Dermis blood vessel endothelial cell (primary cell): ENCODE measurements at places on chromosomes 13 and 19.

DNA sequence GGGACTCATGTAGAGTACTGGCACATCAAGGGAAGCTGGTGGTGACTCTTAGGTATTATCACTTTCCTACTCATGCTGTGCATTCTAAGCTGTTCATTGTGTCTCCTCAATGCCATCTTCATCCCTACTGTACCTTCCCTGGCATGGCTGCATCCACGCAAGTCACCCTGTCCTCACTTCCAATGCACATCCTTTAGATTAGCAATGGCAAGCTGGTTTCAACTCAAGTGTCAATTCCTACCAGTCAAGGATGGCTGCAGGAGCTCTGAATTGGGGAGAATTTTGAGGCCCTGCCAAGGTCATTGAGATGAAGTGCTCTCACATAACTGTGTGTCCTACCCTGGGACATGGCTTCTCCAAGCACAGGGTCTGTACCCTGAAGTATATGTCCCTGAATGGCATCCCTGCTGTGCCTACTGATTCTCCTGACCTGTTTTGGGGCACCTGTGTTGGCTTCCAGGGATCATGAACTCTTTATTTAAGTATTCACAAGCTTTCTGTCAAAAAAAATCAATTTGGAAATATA is 24.6 kb downstream of the COL4A1 start:
- DNase-seq = no peak

DNA sequence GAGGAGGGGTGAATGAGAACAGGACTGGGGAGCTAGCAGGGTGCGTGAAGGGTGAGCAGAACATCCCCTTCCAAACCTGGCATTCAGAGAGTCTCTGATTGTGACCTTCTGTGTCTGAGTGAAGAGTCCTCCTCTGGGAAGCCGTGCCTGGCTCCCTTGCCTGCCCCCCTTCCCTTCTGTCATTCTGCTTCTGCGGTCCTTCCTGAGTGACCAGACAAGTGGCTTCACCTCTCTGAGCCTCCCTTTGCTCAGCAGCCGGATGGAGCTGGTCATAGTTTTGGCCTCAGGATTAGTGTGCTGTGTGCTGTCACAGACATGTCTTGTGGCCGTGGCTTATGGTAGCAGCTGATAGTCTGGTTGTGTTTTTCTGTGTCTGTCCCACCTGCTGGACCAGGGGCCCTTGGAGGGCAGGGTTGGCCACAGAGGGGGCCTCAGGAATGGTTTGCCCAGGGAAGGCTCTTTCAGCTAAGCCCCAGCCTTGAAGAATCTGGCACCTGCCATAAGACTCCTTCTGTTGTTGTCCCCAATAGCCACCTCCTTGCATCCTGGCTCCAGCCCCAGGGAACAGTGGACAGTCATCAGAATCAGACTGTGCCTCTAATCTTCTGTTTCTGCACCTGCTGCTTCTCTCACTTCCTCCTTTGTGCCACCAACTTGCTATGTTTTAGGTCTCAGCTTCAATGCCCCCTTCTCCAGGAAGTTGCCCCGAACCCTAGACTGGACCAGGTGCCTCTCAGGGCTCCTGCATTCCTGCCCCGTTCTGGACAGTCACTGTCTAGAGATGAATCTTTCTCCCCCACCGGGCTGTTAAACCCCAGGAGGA is 5.9 kb downstream of the CLPTM1 start:
- no peak for DNase-seq

DNA sequence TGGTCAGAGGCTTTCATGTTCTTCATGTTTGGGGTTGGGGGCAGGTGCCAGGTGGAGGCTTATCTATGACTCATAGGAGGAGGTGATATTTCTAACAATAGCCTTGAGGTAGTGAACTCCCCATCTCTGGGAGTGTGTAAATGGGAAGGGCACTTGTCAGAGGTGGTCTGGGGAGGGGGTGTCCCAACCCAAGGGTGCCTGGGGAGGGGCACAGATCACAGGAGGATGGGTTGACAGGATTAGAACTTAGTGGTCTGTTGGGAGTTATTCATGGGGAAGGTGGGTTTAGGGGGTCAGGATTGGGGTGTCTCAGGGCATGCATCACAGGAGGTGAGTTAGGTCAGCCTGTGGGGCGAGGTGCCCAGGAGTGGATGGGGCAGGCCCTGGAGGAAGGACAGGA is 1.6 kb downstream of the ACTL9 start:
- no peak for DNase-seq

- no peak for DNase-seq
These were observed 17.9 kb upstream of the NEK3 start for GRCh38 chr13:52177276-52177675.

- peak; percentile 48 for DNase-seq
These were observed 3.1 kb downstream of the EFNB2 start for GRCh38 chr13:106532111-106532929.

DNA sequence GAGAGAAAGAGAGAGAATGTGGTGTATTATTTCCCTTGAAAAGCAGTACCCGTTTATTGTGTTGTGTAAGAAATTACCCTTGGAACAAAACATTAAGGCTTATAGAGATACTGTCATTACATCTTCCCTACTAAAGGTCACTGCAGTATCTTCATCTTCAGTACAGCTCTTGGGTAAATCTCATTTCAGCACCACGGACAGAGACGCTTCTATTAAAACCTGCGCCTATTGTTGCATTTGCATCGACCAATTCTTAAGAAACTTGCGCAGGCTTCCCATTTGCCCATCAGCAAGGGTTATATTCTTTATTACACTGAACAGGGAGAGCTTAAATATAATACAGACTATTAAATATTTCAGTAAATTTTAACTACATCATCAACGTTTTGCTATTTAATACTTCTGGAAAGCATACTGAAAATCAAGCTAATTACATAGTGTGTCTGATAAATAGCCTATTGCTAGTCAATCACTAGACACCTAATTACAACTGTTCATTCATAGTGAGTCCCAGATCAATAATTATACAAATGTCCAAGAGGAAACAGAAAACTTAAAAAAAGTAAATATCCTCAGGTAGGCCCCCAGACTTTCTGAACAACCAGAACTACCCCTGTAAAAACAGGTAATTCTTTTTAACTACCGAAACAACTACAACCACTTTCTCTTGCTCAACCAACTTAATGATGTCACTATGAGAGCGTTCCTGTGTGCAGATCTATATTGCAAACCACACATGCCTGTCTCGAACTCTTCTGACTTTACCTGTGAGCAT is 350.6 kb downstream of the LIG4 start:
- peak; percentile 87 for DNase-seq

- no peak for DNase-seq
These were observed 1344.6 kb downstream of the OLFM4 start for GRCh38 chr13:54373211-54373610.

GRCh38 chr13:109180905-109181425 is 551.6 kb downstream of the MYO16 start:
- no peak for DNase-seq

DNA sequence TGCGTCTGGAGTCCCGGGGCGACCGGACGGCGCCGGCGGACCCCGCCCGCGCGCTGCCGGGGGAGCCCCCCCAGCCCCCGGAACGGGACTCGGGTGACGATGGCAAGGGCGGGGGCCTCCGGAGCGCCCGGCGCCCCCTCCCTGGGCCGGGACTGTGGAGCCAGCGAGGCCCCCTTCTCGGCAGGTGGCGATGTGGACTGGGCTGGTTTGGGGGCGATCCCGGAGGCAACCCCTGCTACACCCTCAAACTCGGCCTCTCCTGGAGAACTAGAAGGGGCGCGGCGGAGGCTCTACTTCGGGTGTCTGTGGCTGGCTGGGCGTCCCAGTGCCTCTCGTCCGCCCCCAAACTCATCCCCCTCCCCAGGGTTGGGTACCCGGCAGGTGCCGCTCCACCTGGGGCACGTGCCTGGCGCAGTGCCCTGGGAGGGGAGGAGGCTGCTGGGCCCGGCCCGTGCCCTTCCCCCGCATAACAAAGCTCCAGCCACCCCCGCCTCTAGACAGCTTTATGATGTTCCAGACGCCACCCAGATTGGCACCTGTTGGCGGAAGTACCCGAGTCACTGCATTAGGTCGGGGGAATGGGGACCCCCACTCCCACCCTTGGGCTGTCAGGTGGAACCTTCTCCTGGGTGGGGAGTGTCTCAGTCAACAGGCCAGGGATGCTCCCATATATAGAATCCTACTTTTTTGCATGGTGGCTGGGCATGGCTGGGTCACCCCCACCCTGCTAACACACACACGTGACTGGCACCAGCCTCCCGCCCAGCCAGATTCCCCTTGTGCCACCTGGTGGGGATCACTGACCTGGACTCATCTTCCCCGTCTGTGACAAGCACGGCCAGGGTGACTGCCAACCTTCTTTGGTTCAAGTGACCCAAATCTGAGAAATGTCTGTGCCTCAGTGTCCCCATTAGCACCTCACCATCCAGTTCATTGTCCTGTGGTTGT is 722 bp downstream of the PKN1 start:
- peak; percentile 27 for DNase-seq

DNA sequence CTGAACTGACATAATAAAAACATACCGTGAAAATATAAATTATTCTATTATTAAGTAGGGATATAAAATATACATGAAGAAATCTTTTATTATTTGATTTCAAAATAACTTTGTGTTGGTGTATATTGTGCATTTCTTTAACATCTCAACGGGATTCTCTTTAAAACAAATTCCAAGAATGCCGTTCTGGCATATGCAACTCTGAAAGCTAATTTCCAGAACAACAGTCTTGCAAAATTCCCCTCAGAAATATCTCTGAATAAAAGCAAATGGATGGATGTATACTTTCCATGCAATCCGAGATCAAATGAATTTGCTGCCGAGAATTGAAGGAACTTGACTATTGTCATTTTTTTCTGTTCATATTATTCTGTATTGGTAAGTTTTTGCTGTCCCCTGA is 1579.8 kb downstream of the PCDH9 start:
- DNase-seq = no peak

- DNase-seq = no peak
These were observed 35.4 kb downstream of the ARHGAP35 start for GRCh38 chr19:46896076-46896794.

DNA sequence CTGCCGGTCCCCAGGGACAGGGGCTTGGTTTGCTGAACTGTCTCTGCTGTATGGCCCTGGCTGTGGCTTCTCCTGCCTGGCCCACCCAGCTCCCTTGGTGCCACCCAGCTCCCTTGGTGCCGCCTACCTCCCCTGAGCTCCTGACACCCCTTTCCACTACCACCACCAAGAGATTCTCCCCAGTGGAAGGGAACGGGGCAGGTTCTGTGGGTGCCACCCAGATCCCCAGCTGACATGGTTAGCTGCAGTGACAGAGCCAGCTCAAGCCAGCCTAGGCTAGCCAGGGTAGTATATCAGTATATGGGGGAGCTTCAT is 28.5 kb upstream of the POP4 start:
- DNase-seq = no peak

DNA sequence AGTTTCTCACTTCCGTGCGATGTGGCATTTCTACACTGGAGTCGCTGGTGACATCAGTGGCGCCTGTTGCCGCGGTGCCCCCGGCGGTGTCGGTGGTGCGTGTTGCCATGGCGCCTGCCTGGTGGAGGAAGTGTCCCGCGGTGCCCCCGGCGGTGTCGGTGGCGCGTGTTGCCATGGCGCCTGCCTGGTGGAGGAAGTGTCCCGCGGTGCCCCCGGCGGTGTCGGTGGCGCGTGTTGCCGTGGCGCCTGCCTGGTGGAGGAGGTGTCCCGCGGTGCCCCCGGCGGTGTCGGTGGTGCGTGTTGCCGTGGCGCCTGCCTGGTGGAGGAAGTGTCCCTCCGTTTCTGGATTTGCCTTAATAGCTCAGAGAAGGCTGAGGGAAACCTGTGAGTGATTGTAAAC is 127.6 kb downstream of the KDM4B start:
- no peak for DNase-seq

- DNase-seq = no peak
These were observed 179.1 kb downstream of the RBM26 start for GRCh38 chr13:79226938-79227337.

DNA sequence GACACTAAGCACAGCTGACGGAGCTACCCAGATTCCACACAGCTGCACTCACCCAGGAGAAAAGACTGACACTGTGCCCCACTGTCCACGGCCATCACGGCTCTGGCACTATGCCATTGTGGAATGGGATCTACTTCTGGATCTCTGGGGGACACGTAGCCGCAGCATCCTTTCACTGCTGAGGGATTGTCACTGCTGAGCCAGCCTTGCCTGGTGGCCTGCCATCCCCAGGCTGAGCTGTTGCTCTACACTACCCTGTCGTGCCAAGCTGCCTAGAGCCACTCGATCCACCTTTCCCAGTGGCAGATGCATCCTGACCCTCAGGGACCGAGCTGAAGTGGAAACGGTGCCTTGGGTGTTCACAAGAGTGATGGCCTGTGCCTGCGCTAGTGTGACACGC is 5.0 kb upstream of the LILRB5 start:
- DNase-seq = no peak

DNA sequence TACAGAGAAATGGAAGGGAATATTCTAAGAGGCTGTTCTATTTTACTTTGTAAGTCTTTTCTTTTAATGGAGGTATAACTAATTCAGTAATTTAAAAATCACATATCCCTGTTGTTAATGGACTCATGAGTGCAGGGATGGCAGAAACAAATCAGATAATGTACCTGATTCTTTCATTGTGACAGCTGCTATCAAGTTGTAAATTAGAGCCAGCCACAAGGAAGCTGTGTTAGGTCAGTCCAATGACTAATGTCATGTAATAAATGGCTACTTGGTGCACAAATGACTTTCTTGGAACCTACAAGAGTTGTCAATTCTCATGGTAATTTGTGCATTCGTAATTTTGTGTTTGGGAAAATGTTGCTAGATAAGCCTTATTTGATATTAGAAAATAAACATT is 446.4 kb downstream of the DCT start:
- DNase-seq = no peak

- no peak for DNase-seq
These were observed 7.2 kb downstream of the HNRNPL start for GRCh38 chr19:38842439-38843174.

DNA sequence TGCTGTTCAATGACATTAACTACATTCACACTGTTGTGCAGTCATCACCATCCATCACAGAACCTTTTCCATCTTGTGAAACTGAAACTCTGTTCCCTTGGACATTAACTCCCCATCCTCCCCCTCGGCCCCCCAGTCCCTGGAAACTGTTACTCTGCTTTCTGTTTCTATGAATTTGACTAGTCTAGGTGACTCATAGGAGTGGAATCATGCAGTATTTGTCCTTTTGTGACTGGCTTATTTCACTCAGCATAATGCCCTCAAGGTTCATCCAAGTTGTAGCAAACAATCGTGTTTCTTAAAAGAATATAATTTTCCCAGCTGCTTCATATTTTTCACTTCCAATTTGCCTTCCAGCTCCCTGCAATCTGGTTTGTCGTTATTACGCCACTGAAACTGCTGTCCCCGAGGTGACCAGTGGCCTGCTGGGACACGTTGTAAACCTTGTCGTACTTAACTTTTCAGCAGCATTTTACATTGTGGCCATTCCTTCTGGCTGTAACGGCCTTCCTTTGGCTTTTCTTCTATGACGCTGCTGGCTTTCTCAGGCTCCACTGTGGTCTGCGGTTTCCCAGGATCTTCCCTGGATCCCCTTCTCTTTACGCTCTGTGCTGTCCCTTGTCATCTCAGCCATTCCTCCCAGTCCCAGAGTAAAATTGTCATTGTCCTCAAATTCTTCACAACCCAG is 74.0 kb downstream of the DHRS12 start:
- peak; percentile 76 for DNase-seq

GRCh38 chr13:111658145-111659100 is 338.0 kb downstream of the TEX29 start:
- DNase-seq = no peak
